ENCODE measurements at places on chromosomes 13 and 19.
A peak's percentile ranks its signal among the peaks of the same experiment; 100 is the strongest.

DNA sequence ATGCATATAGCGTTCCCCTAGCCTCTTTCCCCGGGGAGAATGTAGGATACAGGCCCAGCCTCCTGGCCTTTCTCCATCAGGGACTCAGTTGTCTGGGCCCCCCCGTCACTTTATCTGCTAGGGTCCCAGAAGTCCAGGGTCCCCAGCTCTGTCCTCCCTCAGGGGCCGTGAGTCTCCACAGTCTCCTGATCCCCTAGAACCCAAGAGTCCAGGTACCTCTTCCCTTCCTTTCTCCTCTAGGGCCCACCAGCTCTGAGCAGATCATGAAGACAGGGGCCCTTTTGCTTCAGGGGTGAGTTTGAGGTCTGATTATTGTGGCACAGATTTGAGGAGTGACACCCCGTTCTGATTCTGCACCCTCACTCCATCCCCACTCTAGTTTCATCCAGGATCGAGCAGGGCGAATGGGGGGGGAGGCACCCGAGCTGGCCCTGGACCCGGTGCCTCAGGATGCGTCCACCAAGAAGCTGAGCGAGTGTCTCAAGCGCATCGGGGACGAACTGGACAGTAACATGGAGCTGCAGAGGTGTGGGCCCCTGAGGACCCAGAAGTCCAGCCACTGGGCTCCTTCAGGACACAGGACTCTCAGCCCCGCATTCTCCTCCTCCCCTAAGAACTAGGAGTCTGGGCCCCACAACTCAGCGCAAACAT is 758 bp downstream of the BAX start:
- DNase-seq: no peak

DNA sequence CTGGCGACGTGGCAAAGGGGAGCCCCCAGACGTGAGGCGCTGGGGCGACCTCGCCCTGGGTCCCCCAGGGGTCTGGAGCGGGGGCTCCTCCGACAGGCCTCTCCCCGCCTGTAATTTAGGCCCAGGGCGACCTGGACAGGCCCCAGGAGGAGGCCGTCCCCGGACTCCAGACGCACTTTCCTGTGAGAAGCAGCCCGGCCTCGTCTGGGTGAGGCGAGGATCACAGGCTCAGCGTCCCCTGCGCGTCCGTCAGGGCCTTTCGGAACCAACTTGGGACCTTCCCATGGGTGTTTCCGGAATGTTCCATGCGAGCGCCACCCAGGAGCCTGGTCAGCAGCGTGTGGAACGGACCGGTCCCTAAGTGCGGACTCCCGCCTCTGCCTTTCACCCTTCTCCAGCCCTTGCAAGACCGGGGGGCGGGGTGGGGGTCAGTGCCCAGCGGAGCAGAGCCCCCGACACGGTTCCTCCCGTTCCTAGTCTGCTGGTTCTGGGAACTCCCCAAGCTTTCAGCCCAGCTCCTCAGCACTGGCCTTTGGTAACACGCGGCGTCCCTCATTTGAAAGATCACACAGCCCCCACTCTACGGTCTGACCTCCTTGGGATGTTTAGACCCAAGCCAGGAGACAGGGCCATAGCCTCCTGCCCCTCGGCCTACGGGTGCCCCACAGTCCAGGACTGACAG is 1.1 kb upstream of the GRTP1 start:
- DNase-seq: no peak

DNA sequence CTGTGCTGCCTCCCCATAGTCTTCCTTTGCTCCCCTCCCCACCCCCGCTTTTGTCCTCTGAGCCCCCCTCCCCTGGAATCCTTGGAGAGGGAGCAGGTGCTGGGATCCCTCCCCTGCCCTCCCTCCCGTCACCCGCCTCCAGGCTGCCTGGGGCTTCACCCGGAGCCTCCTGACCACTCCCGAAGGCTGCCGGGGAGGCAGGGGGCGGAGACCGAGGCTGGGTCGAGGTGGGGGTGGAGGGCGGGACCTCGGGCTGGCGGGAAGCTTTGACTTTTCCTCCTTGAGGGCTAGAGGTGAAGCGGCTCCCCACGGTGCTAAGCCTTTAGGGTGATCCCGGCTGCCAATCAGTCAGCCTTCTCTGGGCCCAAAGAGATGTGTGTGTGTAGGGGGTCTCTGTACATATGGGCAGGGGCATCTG is 1.5 kb downstream of the KMT5C start:
- no peak for DNase-seq

DNA sequence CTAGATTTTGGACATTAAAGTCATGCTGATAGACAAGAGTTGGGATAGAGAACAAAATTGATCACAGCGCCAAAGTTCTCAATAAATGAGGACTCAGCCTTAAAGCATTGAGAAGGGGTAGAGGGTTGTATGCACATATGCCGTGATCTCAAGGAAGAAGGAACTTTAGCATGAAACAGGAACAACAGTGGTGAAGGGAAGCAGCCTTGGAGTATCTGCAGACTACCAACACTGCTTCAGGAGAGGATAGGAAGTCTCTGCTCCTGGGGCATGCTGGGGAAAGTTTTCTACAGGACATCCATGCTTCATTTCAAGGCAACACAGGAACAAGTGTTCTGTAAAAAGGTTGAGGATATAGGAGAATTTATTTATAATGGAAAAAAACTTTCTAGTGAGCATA is 111.9 kb upstream of the MLNR start:
- no peak for DNase-seq

DNA sequence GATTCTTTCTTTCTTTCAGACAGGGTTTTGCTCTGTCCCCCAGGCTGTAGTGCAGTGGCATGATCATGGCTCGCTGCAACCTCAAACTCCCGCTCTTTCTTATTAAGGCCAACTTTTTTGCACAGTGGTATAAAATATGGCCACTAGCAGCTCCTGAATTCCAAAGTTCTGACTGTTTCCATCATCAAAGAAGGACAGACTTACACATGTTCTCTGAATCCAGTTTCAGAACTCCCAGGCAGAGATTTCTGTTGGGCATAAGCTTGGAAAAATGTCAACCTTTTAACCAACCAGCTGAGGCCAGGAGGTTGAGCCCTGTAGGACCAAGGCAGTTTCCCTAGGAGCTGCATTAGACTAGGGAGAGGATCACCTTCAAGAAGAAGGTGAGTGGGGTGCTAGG is 184.1 kb downstream of the HS6ST3 start:
- DNase-seq: no peak

DNA sequence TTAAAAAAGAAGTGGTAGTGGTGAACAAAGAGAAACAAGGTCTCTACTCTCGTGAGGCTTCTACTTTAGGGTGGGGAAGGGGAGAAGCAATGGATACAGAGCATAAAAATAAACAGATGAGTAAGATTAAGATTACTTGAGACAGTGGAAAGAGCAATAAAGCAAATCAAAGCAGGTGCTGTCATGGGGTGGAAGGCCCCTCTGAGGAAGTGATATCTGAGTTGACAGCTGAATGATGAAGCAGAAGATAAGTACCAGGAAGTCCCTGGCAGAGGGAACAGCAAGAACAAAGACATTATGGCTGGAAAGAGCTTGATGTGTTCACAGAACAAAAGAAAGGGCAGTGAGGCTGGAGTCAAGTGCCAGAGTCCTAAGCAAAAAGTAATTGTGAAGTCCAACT is 221.8 kb downstream of the ENOX1 start:
- no peak for DNase-seq

- no peak for DNase-seq
Measured at GRCh38 chr19:39036581-39036980, 4.2 kb upstream of the FBXO27 start.

GRCh38 chr13:75356421-75356820 is 125.5 kb downstream of the TBC1D4 start:
- DNase-seq: no peak

- no peak for DNase-seq
Measured at GRCh38 chr19:6161271-6161850, 25.9 kb downstream of the ACSBG2 start.

DNA sequence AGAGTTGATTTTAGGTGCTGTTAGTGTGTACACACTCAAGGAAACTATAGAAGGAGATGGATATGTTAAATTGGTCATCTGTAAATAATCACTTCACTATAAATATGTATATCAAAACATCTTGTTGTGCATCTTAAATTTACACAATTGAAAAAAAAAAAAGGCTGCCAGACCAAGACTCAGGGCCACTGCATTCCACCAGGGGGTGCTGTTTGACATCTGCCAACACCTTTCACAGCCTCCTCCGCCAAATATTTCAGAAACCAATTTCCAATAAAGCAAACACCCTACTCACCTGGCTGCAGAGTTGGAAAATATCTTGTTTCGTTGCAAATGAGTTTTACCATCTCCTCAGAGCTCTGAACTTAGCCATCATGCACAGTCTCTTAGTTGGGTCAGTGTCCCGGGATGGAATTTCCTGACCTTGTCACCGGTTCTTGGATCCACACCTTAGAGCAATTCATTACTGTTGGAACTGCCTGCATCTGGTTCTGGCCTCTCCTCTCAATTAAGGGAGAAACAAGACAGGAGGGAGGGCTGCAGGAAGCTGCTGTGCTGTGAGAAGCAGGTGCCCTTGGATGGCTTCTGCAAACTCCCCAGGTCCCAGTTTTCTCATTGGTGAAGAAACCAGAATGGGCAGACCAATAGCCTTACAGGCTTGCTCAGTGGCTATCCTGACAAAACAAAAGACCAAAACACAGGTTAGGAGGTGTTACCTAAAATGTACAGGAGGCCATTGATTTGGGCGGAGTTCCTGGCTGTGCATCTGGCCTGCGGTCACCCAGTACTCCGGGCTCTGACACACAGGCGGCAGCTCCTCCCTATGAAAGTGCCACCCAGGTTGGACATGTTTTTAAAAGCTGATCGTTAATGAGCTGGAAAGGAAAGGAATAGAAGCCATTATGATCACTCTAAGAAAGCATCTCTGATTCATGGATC is 746.6 kb downstream of the UQCRFS1 start:
- DNase-seq: peak; percentile 19

GRCh38 chr19:14061081-14061749 is 661 bp downstream of the PALM3 start:
- no peak for DNase-seq

GRCh38 chr19:21321134-21321533 is 8.1 kb downstream of the ZNF708 start:
- DNase-seq: no peak

DNA sequence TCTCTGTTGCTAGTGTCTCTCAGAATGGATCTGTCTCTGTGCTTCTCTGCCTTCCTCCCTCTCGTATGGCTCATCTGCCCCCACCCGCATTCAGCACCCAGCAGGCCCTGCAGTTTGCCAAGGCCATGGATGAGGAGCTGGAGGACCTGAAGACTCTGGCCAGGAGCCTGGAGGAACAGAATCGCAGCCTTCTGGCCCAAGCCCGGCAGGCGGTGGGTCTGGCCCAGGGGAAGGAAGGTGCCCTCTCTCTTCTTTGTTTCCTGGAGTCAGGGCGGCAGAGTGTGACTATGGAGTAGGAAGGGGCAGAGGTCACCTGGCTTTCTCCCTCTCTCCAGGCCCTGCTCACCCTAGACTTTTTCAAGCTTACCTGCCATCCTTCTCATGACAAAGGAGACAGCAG is 10.9 kb downstream of the KASH5 start:
- DNase-seq: no peak

GRCh38 chr19:30710721-30711120 is 338.5 kb downstream of the ZNF536 start:
- no peak for DNase-seq

DNA sequence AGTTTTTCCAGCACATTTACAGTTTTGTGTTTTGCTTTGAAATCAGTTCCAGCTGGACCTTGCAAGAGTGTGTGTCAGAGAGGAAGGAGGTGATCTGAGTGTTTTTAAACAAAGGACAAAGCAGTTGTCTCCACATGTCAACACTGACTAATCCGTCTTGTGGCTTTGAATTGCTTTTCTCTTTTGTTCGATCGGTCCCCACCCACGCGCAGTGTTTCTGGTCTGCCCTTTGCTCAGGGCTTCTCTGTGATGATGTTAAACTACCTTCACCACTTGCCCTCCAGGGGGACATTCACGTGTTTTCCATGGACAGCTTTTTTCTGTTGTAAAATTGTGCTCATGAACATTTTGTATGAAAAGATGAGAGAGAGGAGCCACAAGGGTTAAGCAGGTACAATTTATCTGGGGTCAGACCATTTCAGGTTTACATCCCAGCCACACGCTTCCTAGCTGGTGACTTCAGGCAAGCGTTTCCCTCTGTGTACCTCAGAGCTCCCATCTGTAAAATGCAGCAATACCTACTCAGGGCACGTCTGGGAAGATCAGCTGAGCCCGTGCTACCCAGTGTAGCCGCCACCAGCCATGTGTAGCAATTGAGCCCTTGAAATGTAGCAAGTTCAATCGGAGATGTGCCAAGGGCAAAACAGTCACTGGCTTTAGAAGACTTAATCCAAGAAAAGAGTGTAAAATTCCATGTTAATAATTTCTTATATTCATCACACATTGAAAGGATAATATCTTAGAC is 13.5 kb upstream of the PLA2G4C start:
- DNase-seq: peak; percentile 15

DNA sequence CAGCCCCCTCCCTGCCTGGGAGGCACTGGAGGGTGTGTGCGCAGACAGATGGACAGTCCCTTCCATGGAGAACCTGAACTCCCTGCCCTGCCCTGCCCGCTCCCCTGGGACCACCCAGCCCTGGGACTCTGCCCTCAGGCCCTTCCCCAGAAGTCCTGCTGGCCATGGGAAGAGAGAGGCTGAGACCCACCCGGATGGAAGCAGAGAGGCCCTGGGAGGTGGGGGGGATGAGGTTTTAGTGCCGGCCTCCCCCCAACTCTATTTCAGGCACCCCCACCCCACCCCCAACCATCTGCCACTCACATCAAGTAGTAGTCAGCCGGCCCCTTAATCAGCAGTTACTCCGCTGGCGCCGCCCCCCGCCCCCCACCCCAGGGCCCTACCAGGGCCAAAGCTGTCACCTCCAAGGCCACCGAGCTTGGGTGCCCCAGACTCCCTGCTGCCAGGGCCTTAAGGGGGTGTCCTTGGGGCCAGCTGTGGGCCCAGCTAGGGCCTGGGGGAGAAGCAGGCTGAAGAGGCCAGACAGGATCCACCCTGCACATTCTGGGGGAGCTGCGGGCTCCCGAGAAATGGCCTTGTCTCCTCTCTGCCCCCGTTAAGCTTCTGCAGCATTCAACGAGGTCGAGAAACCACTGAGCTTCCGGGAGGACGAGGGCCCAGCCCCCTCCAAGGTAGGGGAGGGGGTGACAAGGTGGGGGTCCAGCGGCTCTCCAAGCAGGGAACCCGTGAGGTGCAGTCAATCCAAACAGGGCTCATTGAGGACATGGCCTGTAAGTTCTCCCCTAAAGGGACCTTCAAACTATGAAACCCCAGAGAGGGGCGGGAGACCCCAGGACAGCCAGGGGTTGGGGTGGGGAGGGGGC is 17.4 kb downstream of the NMRK2 start:
- no peak for DNase-seq
